NK-92 treated with Interleukin-12 subunit alpha and Interleukin-12 subunit beta, amount 100 ng/mL, for 24 hours (cell line): ENCODE measurements at places on chromosomes 7 and 10.
A peak's percentile ranks its signal among the peaks of the same experiment; 100 is the strongest.

DNA sequence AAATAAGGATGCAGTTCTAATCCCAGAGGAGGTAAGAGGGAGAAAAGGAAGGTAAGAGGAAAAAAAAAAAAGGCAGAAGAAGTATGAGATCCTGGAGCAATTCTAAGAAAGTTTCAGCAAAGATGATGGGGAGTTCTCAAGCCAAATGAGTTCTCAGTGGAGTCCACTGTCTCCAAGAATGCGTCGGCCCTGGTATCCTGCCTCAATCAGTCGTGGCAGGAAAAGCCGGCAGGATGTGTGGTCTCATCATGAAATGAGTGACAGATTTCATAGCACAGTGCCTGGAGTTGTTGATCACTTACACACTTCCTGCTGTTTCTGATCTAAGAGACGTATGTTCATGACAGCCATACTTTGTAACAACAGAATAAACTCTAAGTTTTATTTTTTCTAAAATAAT is 554.9 kb downstream of the NXPH1 start:
- DNase-seq, result no peak

- no peak for DNase-seq
Measured at GRCh38 chr7:44914992-44915607, 29.8 kb upstream of the PURB start.

GRCh38 chr7:5477126-5477525 is 53.5 kb upstream of the TNRC18 start:
- DNase-seq, result no peak

DNA sequence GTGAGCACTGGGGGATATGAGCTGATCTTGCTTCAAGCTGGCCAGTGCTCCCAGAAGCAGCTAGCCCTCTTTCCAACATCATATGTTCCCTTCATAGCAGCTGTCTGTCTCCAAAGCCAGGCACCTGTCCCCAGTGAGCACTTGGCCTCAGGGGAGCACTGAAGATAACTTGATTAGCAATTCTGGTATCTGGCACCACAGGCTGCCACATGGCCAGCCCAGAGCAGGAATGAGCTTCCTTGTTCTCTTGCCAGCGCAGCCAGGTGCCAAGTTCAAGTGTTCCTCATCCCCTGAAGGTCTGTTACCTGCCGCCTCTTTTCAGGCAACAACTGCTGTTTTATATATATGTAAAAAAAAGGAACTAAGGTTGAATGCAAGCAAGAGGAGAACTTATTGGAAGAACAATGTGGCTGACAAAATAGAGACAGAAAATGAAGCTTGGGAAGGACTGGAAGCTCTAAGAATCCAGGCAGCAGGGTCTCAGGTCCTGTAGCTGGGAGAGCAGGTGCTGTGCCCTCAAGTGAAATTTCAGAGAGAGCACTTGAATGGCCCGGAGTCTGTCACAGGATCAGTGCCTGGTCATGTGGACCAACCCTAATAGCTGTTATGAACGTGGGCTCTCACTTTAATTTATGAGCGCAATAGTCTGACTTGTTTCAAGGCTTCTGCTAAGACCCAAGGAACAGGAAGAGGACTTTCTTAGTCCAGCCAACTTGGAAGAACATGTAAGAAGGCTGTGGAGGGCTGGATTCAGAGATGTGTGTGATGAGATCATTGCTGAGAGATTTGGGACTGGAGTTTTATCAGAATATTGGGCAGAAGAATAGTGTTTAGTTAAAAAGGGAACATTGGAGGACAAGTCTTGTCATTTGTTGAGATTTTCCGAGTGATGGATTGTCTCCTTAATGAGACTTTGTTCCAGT is 267.2 kb downstream of the GLRX3 start:
- no peak for DNase-seq

DNA sequence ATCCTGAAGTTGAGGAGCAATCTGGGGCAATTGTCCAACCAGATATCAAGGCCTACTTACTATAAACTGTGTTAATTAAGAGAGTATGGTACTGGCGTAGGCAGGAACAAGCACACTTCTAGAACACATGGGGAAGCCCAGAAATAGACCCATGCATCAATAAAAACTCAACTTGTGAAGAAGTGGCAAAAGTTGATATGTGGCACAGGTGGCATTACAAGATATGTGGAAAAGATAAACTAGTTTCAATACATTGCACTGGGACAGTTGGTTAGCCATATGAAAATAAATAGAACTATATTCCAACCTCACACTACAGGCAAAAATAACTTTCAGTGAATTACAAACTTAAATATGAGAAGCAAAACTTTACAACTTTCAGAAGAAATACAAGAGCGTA is 828.7 kb upstream of the LRRN3 start:
- DNase-seq, result no peak

GRCh38 chr7:29990931-29991330 is 1.3 kb upstream of the SCRN1 start:
- no peak for DNase-seq

DNA sequence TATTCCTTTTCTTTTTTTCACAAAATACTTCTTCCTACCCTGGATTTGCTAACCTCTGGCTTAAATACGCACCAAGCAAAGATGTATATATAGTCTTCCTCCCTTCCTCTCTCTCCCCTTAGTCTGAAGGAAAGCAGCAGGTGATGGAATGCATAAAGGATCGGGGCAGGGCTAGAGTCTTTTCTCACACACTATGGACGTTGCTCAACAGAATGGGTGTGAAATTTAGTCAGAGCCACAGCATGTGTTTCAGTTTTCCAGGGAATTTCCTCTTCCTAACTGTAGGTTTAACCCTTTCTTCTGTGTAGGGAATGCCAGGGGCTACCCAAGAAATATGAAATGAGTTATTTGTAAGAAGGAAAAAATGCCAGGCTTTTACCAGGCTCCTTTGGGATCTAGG is 71.4 kb upstream of the NFKB2 start:
- no peak for DNase-seq

DNA sequence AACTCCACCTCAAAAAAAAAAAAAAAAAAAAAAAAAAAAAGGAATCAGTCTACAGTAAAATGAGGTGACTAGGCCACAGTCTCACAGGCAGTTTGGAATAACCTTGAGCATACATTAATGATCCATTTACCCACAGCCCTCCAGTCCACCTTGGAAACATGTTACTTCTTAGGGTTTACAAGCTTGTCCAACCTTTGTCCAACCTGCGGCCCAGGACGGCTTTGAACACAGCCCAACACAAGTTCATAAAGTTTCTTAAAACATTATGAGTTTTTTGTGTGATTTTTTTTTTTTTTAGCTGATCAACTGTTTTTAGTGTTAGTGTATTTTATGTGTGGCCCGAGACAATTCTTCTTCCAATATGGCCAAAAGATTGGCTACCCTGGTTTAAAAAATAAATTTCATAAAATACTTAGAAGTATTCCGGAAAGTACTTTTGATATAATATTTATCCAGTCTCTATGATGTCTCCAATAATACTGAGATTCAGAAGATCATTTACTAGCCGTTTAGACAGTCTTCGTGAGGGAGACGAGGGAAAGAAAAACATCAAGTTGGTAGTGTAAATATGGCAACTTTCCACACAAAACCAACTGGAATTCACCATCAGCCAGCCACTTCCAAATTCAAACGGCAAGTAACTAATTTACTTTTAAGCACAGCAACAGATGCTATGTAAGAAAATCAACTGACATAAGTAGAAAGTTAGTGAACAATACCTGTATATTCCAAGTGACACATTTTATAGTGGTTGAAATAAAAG is 9.9 kb downstream of the BAZ1B start:
- no peak for DNase-seq

DNA sequence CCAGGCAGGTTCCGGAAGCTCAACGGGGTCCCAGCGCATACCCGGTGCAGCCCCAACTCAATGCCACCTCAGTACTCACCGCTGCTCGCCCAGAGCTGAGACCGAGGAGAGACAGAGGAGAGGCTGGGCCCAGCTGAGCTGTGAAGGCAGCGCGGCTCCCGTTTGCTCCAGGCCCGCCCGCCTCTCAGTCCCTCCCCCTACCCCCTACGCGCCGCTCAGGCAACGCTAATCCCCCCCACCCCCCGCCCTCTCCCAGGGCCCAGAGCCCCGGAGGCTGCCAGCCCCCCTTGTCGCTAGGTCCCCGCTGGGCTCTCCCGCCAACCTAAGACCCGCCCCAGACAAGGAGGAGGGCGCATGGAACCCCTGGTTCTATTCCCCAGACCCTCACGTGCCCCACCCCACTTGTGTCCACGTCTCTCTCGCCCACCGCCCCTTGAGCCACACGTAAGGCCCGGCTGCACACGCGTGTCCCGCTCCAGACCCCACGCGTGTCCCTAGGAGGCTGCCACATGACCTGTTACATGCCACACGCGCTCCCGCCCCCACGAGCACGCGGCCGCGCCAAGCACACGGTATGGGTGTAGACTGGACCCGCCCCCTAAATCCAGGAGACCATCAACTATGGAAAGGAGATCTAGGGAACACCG is at the start of gene PSD:
Gene PSD, minus strand, starts transcription at position 164 of the 647 bp plus-strand sequence. CDS start 1,747 bp downstream, outside the sequence.
- no peak for DNase-seq

DNA sequence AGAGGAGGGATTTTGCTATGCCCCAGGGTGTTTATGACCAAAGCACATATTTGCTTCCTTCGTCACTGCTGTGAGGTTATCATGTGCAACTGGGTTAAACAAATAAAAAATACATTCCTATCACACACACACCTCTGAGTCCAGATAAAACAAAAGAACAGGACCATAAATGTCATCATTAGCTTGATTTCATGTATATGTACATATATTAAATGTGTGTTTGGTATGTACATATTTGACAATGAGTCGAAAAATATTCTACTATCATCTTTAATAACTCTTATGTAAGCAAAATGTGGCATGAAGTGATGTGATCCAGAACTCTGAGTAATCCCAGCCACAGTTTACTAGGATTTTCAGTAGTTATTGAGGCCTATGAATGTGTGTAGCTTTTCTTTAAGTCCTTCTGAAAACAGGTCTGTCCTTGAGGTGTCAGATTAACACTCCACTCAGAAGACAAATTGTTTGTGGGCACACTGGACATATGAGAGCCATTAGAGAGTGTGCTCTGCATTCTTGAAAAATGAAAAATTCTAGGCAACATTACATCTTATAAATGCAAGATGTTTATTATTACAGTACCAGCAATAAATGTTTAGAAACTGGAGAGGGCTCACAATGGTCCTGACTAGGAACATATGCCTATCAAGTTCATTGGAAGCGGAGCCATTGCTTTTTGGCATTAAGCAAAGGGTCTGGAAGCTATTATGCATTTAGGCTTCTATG is 335.1 kb upstream of the SEMA3A start:
- no peak for DNase-seq

DNA sequence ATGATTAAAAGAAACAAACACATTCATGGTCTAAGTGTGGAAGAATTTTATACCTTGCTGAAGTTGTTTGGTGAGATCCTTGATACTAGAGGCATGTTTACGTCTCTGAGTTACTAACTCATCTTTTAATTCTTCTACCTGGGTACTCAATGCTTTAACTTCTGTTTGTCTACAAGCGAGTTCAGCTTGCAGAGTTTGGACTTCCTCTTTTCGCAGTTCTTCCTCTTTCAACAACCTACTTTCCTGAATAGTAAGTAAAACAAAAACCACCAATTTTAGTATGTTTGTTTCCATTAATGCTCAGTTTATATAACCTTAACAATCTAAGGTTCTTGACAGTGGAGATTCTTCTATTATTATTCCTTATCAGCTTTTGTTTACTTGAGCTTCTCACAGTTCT is 42.9 kb downstream of the CCDC186 start:
- DNase-seq, result no peak

GRCh38 chr7:12713625-12714378 is 26.4 kb downstream of the ARL4A start:
- DNase-seq, result no peak

- peak; percentile 5 for DNase-seq
Measured at GRCh38 chr10:26438534-26439341, 597 bp downstream of the APBB1IP start.

DNA sequence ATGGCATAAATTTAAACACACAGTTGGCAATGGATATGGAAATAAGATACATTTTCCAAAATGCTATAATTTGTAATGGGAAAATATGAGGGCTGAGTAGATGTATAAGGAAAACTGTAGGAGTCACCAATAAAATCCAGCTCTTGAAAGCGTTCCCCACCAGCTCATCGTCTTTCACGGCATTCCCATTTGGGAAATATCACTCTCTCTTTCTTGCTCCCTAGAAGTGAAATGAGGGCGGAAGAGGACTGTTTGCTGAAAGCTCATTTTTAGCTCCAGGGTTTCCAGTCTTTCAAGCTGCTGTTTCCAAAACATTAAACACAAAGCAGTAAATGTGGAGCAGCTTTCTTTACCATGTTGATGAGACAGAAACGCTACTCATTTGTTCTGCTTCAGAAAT is 104.6 kb upstream of the SFMBT2 start:
- DNase-seq, result no peak

DNA sequence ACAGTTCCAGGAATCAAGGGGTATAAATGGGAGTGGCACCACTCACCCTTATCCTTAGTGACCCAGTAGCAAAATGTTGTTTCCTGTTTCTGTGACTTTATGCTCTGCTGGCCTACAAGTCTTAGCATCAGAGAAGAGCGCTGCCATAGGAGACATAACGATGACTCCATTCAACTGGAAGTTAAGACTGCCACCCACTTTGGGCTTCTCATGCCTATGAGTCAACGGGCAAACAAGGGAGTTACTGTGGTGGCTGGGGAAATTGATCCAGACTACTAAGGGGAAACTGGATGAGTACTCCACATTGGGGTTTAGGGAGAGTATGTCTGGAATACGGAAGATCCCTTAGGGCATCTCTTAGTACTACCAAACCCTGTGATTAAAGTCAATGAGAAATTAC is 40.6 kb upstream of the PIK3CG start:
- no peak for DNase-seq

DNA sequence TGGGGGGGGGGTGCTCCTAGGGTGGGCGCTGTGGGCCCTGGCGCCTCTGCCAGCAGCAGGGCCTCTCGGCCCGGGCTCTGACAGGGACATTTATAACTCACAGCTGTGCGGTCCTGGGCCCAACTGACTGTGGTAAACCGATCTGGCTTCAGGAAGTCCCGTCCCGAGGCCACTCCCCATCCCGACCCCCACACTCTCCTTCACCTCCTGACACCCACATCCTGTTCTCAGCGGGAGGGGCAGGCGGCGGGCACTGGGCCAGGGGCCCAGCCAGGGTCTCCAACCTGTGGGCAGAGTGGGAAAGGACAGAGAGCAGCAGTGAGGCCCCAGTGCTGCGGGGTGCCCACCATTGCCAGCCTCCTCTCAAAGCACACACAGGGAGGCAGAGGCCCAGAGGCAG is 69.1 kb downstream of the ZMIZ1 start:
- peak; percentile 42 for DNase-seq

GRCh38 chr7:98133181-98133580 is 26.5 kb downstream of the LMTK2 start:
- peak; percentile 39 for DNase-seq

GRCh38 chr7:151524331-151524730 is 4.6 kb upstream of the RHEB start:
- no peak for DNase-seq
